Activated CD8-positive, alpha-beta memory T cell treated with anti-CD3 and anti-CD28 coated beads, Interleukin-2, amount 10 ng/mL, durations not matched to agents 7 days and 5 days (primary cell): ENCODE measurements at places on chromosomes 4 and X. TPM values are rescaled to one million over a fixed set of nuclear protein-coding genes. Genes with fewer than 3 reads are reported as not detected.

Gene SLC9B1
- 1.2 TPM for total RNA-seq

- DNase-seq: no peak
Measured at GRCh38 chrX:28010875-28011274, 29.6 kb upstream of the DCAF8L1 start.

Gene F8A2
- total RNA-seq: not detected

DNA sequence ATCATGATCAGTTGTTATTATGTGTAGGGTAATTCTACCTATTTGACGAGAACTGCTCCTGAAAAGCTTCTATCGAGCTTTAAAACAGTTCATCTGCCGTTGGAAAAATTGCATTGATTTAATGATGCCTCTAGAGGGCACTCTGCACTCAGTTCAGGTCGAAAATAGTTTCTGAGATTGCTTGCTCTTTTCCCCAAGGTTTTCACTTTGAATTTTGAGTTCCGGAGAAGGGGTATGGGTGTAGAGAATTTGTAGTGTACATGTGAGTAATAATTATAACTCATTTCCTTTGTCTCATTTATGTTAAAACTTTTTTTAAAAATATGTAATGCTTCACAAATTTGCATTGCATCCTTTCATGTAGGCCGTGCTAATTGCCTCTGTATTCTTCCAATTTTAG is 28.4 kb upstream of the TNIP3 start:
- no peak for DNase-seq

DNA sequence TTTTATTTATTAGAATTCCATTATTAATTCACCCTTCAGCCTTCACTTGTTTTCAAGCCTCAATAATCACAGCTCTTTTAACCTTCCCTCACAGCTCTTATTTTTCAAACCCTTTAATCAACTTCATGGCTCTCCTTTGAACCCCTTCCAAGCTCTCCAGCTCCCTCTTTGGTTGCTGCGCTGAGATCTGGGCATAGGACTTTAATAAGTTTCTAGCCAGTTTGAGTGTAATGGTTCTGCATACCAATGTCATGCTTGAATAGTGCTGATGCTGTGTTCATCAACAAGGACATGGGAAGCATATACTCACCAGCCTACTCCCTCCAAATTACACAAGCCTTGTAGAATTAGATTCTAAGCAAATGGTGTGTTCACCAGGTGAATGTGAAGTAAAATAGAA is 3.5 kb upstream of the RNF212 start:
- DNase-seq: no peak

- no peak for DNase-seq
Measured at GRCh38 chrX:11600578-11600977, 65.1 kb downstream of the ARHGAP6 start.

DNA sequence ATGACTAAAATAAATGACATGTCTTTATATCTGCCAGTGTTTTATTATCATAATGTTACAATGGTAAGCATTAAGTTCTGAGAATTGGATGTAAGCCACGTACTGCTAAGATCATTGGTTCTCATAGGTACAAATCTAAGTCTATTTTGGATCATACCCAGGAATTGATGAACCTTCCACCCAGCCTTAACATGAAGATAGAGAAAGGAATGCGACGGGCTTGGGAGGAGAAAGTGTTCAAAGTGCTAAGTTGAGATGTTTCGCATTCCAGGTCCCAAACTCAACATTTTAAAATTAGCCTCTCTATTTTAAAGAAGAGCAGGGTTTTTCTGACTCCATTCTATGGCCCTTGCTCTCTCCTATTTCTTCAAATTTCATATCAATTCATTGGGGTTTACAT is 54.9 kb upstream of the FRAS1 start:
- DNase-seq: no peak

Gene GPRASP3
- 2.0 TPM for total RNA-seq

DNA sequence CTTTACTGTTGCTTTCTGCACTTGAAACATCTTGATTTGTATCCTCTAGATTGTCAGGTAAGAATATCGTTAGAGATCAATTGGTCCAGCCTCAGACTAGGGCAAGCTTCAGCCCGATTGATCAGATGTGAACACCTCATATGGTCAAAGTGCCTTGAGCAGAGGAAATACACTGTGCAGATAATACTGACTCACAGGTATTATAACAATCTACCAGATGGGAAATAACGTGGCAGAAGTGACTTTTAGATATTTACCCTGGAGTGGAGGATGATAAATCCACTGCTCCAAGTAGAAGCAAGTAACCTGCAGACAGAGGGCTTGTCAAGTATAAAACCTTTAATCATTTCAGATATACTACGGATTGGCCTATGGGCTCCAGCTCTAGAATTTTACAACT is 17.9 kb downstream of the VEGFC start:
- DNase-seq: no peak

DNA sequence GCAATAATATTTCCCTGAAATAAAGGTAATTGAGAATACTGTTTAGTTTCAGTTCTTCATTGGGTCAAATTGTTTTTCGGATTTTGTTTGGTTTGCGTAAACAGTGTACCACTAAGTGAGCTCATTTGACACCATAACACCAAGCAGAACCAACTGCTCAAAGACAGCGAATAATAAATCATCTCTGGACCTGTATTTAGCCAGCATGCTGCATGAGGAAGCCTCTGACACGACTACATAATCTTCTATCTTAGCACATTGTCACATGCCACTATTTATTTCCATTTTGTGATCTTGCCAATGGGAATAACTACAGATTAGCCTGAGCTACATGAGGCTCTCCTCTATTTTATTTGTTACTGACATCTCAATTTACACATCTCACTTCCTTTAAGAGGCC is 12.1 kb upstream of the PRKG2 start:
- no peak for DNase-seq

Gene DACH2
- total RNA-seq: not detected

DNA sequence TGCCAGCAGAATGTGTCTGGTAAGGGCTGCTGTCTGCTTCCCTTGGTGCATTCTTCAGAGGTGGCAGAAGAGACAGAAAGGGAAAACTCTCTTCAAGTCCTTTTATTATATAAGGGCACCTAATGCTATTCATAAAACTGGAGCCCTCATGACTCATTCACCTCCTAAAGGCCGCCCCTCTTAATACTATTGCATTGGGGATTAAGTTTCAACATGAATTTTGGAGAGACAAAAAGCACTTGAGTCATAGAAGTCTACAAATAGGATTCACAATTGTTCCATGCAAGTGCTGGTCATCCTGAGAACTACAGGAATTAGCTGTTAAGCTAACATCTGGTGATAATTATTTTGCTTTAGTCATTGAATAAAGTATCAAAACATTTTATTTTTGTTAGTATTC is 349.5 kb downstream of the HS3ST1 start:
- DNase-seq: no peak

- DNase-seq: no peak
Measured at GRCh38 chr4:163540977-163541376, 46.5 kb downstream of the TMA16 start.

Gene VCX2
- not detected for total RNA-seq

Gene GAGE1
- total RNA-seq: not detected

- no peak for DNase-seq
Measured at GRCh38 chrX:15244421-15244820, 25.5 kb downstream of the ASB9 start.
